ENCODE measurements at places on chromosomes 2 and 18.

GRCh38 chr2:233673896-233674295, 2.2 kb downstream of the UGT1A9 start:
- ATAC-seq = no peak

DNA sequence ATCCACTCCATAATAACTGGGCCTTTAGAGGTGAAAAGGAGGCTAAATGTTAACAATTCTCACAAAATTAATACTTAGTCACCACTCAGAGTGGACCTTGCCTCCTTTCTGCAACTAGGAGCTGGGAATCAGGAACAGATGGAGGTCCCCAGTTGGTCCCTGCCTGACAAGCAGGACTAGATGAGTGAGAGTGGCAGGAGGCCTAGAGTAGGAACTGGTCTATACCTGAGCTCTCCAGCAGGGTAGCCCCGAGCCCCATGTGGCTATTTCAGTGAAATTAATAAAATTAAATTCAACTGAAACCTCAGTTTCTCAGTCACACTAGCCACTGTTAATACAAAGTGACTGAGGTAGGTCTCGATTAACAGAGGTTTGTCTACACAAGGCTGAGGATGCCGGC, 150.5 kb downstream of the MYO5B start:
- no peak for ATAC-seq

DNA sequence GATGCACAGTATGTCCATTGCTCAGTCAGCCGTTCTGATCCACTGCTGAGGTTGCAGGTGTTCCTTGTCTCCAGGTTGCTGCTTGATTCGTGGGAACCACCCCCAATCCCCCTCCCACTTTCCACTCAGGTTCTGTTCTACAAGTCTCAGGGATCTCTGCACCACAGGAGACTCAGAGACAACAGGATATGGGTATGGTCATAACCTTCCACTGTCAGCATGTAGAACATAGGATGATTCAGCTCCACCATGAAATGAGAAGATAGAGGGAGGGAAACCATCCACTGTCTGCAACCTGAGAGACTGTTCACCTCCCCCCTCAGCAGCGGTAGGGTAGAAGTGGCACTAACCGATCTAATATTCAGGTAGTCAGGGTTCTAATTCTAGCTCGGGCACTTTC, 19.0 kb upstream of the KLF7 start:
- no peak for ATAC-seq

DNA sequence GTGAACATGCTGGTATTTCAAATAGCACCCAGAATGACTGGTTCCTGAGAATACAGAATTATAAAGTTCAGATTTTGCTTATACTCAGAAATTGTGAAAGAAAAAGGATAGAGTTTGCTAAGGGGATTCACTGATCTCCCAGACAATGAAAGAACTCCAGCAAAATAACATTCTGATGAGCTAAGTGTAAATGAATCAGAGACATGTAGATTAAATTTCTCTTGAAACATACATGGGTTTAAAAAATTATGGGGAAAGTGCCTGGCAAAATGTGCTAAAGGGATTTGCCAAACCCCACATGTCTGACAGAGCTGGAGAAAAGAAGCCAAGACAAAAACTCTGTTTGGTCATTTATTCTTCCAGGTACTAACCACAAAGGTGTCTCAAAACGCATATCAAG, 116.3 kb downstream of the FTCDNL1 start:
- ATAC-seq = no peak

- ATAC-seq = no peak
Measured at GRCh38 chr2:134338208-134338607, 84.3 kb downstream of the MGAT5 start.

- no peak for ATAC-seq
Measured at GRCh38 chr2:40877734-40878288, 425.9 kb upstream of the SLC8A1 start.

DNA sequence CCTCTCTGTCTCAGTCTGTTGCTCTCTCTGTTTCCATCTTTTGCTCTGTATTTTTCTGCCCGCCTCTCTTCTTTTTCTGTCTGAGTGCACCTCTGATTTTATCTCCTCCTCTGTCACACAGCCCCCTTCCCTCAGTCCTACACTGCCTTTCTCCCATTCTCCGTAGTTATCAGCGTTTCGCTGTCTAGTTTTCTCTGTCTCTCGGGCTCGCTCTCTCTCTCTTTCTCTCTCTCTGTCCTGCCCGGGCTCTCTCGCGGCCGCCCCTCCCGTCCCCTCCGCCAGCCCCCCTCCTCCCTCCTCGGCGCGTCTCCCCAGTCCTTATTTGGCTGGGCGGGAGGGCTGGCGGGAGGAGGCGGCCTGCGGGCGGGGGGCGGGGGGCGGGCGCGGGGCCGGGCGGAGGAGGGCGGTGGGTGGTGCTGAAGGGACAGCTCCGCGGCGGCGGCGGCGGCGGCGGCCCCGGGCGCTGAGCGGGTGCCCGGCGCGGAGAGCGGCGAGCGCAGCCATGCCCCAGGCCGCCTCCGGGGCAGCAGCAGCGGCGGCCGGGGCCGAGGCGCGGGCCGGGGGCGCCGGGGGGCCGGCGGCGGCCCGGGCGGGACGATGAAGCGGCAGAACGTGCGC, at the start of gene KCNK3:
TSS of gene KCNK3 (plus strand) at position 444 of the 618 bp plus-strand sequence. CDS start at position 598, 154 bp downstream.
- peak; percentile 59 for ATAC-seq

- peak; percentile 55 for ATAC-seq
Measured at GRCh38 chr2:64404002-64404731, 49.8 kb upstream of the LGALSL start.

- ATAC-seq = no peak
Measured at GRCh38 chr18:54043484-54044251, 180.8 kb downstream of the MBD2 start.

- ATAC-seq = peak; percentile 88
Measured at GRCh38 chr2:62724886-62725711, 19.6 kb downstream of the EHBP1 start.

DNA sequence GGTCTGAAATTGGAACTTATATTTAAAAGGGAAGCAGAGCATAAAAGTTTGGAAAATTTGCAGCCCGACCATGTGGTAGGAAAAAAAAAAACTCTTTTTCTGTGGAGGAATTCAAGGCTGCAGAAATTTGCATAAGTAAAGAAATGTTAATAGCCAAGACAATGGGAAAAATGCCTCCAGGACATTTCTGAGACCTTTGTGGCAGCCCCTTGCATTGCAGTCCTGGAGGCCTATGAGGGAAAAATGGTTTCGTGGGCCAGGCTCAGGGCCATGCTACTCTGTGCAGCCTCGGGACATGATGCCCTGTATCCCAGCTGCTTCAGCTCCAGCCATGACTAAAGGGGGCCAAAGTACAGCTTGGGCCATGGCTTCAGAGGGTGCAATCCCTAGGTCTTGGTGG, 71.9 kb upstream of the SLC16A14 start:
- ATAC-seq = no peak

DNA sequence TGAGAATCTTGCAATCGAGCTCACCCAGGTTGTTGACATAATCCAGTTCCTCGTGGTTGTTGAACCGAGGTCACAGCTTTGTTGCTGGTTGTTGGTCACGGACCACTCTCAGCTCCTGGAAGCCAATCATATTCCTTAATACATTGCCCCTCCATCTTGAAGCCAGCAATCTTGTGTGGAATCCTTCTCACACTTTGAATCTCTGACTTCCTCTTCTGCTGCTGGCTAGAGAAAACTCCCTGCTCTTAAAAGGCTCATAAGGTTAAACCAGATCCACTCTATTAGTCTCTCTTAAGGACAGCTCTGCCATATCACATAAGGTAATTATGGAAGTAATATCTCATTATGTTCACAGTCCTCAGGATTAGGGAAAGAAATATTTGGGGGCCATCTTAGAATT, 41.1 kb downstream of the SP140 start:
- ATAC-seq = no peak

- no peak for ATAC-seq
Measured at GRCh38 chr2:425947-426346, 138.1 kb upstream of the ALKAL2 start.

GRCh38 chr2:216003876-216004696, 9.3 kb downstream of the MREG start:
- ATAC-seq = no peak

DNA sequence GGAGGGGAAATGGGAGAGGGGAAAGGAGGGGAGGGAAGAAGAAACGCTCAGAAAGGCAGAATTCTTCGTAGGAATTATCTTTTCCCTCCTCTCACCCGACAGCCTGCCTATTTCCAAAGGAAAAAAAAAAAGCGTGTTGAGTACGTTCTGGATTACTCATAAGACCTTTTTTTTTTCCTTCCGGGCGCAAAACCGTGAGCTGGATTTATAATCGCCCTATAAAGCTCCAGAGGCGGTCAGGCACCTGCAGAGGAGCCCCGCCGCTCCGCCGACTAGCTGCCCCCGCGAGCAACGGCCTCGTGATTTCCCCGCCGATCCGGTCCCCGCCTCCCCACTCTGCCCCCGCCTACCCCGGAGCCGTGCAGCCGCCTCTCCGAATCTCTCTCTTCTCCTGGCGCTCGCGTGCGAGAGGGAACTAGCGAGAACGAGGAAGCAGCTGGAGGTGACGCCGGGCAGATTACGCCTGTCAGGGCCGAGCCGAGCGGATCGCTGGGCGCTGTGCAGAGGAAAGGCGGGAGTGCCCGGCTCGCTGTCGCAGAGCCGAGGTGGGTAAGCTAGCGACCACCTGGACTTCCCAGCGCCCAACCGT, at the start of gene GAD1:
TSS of gene GAD1 (plus strand) at position 384 of the 589 bp plus-strand sequence. CDS start 1,705 bp downstream, outside the sequence.
- peak; percentile 74 for ATAC-seq

GRCh38 chr2:167595839-167596471, 651.4 kb downstream of the STK39 start:
- no peak for ATAC-seq

DNA sequence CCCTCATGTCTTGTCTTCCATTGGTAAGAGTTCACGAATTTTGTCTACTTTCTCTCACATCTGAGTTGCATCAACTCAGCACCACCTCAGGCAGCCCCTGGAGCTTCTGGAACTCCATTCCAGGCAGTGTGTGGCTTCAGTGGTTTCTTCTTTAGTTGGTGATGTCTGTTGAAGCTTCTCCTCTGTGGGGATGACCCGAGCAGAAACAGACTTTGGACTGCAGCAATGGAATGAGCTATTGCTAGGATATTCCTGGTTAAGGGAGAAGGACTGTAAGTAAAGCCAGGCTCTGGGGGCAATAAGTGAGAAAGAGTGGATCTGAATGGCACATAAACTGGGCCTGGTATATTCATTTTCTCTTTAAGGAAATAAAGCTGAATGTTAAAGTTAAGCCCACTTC, 32.3 kb upstream of the STAT4 start:
- ATAC-seq = no peak

GRCh38 chr2:178723786-178724346, 83.4 kb downstream of the TTN start:
- no peak for ATAC-seq

DNA sequence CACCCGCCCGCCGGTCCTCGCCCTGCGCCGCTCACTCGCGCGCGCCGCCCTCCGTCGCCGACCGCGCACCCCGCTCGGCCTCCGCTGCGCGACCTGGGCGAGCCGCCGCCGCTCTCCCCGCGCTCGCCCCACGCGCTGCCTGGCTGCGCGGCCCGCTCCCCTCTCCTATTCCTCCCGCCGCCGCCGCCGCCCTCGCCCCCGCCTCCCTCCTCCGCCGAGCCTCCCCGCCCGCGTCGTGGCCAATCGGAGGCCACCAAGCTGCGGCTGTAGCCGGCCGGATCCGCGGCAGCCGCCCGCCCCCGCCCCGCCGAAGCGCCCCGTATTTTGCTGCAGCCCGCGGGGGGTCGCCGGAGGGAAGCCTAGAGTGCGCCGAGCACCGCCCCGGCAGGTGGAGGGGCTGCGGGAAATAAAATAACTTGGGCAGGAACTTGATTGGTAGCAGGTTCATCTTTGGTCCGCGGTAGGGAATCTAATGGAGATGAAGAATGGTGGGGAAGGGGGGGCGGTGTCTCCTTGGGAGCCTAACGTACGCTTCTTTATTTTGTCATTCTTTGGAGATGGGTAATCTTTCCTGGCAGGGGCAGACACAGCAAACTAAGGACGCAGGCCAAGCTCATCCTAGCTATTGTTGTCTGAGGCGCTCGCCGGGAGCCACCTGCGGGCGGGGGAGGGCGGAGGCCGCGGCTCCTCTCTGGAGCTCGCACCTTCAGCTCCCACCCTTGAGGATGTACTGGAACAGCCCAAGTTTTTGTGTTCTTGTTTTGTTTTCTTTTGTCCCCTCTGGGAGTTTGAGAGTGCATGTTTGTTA, 1.1 kb upstream of the CDH2 start:
- ATAC-seq = no peak

GRCh38 chr2:208366215-208367127, 40.1 kb upstream of the PTH2R start:
- no peak for ATAC-seq

DNA sequence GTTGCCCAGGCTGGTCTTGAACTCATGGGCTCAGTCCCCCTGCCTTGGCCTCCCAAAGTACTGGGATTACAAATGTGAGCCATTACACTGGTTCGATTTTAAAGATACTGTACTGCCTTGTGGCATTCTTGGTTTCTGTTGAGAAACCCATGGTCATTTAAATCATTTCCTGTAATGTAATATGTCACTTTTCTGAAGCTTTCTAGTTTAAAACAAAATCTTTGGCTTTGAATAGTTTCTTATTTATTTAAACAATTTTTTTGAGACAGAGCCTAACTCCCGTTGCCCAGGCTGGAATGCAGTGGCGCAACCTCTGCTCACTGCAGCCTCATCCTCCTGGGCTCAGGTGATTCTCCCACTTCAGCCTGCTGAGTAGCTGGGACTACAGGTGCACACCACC, 8.9 kb downstream of the ZNF512 start:
- no peak for ATAC-seq

DNA sequence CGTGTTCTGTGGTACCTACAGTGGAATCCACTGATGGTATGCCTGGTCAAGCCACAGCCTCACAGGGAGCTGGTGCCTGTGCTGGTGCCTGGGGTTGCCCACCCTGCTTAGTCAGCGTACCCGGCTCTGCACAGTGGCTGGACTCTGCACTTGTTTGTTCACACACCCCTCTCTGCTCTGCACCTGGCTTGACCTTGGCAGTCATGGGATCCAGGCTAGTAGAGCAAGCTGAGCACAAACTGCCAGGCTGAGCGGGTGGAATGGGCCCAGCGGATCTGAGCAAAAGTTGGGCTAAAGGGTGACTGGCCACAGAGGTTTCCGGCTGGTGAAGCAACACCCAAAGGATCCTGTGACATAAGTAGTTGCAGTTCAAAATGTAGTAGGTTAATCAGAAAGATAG, 163.5 kb downstream of the CDH19 start:
- no peak for ATAC-seq

DNA sequence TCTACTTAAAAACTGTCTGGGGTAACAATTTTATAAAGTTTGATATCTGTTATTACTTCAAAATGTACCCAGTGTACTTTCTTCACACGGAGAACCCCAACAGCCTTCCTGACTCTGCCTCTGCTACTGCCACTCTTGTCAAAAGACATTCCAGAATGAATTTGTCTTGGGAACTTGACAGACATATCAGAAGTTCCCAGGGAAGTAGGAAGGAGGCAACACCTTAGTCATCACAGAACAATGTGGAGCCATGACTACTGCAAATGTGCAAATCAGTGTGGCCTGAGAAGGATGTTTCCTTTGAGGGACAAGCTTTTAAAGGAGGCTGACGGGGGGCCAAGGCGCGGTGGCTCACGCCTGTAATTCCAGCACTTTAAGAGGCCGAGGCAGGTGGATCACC, 133.8 kb upstream of the RNF152 start:
- ATAC-seq = no peak

- no peak for ATAC-seq
Measured at GRCh38 chr18:13589316-13589715, 137.0 kb downstream of the FAM210A start.
